ENCODE measurements at places on chromosomes 11 and 22. TPM values are rescaled to one million over a fixed set of nuclear protein-coding genes. Genes with fewer than 3 reads are reported as not detected.

GRCh38 chr22:18121954-18122554, 11.4 kb downstream of the TUBA8 start:
- no peak for DNase-seq

- DNase-seq: peak; percentile 77
Observed at GRCh38 chr11:43738600-43739409, 58.3 kb downstream of the HSD17B12 start.

GRCh38 chr11:1500466-1501420, 14.2 kb upstream of the MOB2 start:
- no peak for DNase-seq

DNA sequence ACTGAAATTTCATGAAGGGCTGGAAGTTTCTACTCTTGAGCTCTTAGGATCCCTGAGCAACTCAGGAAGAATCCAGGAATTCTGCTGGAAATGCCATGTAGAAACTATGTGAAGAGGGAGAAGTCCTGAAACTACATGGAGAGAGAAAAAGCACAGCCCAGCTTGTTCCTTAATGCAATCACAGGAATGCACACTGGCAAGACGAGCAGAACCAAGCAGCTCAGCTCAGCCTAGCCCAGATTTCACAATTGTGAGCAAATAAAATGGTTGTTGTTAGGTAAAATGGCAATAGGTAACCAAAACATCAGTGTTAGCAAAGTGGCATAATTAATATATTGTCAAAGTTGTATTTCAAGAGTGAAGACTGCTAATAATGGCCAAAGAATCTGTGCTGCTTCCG, 28.1 kb downstream of the ZNF214 start:
- peak; percentile 22 for DNase-seq

- DNase-seq: no peak
Observed at GRCh38 chr11:16225623-16226022, 130.7 kb downstream of the SOX6 start.

DNA sequence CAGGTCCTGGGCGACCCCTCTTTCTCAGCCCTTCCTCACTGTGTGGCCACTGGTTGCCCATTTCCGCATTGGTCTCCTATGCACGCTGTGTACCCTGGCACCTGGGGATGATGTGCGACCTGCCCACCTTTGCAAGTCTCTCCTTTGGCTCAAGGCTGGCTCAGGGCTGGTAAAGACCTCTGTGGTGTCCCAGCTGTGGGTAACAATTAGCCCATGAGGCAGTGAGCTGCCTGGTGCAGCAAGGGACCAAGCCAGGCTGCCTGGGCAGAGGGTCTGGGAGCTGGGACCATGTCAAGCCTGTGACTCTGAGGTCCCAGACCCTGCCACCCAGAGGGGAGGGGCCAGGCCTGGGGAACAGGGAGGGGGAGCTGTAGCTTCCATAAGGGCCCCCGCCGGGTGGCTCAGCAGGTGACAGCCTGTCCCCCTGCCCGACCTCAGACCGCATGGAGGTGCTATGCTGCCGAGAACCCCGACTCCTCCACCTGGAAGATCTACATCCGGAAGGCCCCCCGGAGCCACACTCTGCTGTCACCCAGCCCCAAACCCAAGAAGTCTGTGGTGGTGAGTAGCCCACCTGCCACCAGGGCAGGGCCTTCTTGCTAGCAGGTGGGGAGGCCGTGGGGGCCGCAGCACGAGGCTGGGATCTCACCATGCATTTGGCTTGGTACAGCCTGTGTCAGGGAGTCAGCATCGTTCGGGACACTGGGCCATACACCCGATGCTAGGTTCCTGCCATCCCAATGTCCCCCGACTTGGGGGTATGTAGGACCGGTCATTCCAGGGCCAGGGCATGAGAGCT, 112.5 kb downstream of the KCNQ1OT1 start:
- no peak for DNase-seq

DNA sequence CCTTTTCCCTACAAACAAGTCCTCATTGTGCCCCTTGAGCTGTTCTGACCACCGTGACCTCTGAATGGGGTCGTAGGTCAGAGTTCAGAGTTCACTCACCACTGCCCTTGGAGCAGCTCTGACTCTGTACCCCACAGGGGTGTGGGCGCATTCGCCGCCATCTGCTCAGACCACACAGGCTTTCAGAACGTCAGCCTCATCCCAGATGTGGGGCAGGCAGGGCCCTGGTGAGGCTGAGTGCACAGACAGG, 14.8 kb upstream of the MUC5B start:
- DNase-seq: no peak

DNA sequence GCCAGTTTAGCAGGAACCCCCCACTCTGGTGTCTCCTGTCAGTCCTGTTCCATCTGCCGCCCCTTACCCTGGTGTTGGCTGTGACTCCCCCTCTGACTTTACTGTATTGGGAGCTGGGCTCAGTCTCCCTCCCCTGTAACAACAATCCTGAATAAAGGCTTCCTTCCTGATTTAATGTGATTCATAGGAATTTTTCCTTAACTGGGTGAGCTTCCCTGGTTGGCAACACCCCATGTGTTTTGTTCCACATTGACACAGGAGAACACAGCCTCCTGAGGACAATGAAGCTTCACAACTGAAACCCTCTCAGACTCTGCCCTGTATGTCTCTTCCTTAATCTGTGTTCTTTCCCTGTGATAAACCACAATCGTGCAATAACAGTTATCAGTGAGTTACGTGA, 8.4 kb downstream of the APOL4 start:
- no peak for DNase-seq

DNA sequence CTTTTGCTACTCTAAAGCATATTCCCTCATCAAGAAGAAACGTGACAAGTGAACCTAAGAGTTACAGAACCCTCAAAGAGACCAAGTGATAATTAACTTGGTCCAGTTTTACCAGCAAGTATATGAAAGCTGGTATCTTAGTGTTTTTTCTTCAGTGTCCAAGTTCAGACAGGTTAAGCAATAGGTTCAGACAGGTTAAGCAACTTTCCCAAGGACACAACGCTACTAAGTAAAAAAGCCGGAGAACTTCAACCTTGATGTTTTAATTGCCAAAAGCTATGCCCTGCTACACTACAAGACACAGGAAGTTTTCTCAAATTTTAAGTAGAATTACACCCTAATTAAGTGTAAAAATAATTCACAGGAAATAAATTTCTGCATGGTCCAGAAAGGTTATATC, 30.0 kb upstream of the ARHGAP32 start:
- DNase-seq: peak; percentile 35

GRCh38 chr11:132114185-132114584, 743.8 kb downstream of the NTM start:
- DNase-seq: peak; percentile 35

DNA sequence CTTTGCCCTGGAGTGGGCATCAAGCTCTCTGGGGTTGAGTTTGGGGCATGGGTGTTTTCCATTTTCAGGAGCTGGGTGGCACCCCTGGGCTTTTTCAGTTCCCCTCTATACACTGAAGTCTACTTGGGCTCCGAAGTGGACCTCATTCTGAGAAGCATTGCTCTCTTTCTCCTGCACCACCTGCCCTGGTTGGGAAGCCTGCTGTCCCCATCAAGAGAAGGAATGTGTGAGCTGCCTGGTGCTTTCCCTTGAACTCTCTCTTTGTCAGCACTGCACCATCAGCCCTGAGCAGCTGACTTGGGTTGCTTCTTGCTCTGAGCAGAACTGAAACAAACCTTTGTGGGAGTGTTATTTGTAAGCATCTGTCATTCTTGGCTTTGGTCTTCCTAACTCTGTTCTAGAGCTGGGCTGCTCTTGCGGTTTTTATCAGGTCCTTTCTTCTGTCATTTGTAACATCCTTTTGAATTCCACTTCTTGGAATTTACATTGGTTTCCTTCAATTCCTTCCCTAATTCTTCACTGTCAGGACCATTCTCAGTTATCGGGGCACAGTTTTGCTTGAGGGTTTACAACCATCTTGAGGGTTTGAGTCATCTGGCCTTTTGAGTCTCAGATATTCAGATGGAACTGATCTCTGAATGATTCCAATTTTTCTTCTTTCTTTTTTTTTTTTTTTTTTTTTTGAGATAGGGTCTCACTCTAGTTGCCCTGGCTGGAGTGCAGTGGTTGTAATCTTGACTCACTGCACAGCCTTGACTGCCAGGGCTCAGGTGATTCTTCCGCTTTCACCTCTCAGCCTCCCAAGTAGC, 20.5 kb downstream of the UBE2L3 start:
- DNase-seq: no peak

DNA sequence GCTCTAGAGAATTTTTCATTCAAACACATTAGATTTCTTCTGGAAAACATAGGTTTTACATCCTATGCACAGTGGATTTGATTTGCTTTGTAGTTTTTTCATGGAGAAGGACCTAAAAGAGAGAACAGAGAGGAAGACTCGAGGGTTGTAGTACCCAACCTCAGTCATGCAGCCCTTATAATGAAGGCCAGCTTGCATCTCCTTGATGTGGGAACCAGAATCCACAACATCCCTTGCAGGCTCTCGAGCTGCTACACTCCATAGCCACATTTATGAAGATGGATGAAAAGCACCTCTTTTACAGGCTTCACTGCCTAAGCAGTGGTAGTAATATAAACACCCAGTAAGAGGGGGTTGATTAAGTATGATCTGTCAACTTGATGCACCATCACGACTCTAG, 9.5 kb upstream of the OR5B12 start:
- no peak for DNase-seq

DNA sequence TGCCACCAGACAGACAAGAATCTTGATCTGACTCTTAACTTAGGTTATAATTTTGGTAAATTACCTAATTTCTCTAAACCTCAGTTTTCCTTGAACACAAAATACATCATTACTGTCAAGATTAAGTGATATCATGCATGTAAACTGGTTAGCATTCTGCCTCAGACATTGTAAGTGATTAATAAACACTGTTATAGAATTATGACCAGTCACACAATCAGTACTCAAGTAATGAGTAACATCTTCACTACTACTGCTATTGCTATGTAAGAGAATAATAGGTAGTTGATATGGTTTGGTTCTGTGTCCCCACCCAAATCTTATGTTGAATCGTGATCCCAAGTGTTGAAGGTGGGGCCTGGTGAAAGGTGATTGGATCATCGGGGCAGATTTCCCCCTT, 218.9 kb downstream of the SBF2 start:
- no peak for DNase-seq

GRCh38 chr11:203945-204586, 3.1 kb downstream of the BET1L start:
- DNase-seq: no peak

DNA sequence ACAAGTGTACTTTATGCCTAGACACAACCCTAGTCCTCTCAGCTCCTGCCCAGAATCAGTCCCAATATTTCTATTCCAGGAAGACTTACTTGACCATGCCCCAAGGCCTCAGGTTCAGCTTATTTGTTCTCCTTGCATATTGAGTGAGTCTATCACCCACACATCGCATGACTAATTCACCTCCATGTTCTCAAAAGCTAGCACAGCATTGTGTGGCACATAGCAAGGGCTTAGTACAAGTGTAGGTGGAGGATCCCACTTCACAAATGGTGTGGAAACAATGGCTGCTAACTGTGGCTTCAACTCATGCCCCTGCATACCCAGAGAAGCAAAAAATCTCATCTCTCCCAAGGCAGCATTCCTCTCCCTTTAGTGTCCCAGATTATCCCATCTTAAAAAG, 602.6 kb upstream of the API5 start:
- DNase-seq: no peak

GRCh38 chr11:132111316-132111715, 740.9 kb downstream of the NTM start:
- DNase-seq: no peak

- DNase-seq: peak; percentile 77
Observed at GRCh38 chr11:27158456-27159334, 118.1 kb downstream of the BBOX1 start.

DNA sequence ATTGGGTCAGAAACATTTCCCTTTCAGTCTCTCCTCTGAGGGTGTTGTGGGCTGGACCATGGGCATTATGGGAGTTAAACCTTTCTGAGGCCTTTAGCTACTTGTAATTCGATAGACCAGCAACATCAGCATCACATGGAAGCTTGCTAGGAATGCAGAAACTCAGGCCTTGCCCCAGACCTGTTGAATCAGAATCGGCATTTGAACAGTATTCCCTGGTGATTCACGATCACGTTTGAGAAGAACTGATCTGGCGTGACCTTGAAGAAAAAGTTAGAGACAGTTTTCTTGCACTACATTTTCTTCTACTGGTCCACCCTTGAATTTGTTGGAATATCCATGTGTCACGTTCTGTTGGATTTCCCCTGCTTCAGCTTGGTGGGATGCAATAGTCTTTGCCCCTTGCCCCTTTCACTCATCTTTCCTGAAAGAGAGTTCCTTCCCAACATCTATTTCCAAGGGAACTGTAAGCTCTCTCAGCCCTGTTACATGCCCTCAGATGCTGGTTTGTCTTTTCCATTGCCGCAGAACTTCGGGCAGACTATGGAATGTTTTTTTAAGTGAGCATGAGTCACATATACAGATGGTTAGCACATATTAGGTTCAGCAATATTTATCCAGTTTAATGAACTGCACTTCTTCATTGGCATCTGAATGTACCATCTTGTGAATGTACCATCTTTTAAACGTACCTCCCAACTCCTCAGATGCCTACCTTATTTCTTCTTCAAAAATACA, 23.9 kb downstream of the EHF start:
- peak; percentile 78 for DNase-seq

- DNase-seq: no peak
Observed at GRCh38 chr11:3886985-3887384, 31.5 kb downstream of the STIM1 start.

DNA sequence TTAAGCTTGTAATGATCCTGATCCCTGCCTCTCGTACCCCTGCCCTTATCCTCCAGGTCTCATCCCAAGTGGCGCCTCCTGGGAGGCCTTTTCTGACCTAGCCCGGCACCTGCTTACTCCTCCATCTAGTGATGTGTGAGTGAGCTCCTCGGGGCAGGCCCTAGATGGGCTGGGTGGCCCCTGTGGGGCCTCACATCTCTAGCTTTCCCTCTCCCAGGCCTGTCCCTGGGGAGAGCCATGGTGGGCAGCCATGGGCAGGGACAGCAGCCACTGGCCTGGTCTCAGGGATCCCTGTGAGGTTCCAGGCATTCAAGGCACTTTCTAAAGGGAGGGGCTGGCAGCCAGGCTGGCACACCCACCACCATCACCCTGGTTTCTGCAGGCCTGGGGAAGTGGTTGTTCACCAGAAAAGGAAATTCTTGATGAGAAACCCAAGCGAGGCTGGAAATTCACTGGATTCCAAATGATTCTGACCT, 27.9 kb downstream of the GNAZ start:
- DNase-seq: no peak

GRCh38 chr11:62816557-62816956, 11.3 kb upstream of the NXF1 start:
- no peak for DNase-seq

- DNase-seq: no peak
Observed at GRCh38 chr11:82076126-82076525, 657.5 kb downstream of the FAM181B start.

Gene PDGFD
- under 0.01 TPM for total RNA-seq

Gene OR2AG2
- under 0.01 TPM for total RNA-seq

Gene KRTAP5-1
- not detected for total RNA-seq

Gene KLHDC7B
- 0.26 TPM for total RNA-seq

Gene RFPL1
- total RNA-seq: not detected

Gene CREB3L1
- total RNA-seq: 0.53 TPM

Gene HBB
- not detected for total RNA-seq

Gene TMEM126A
- 38.0 TPM for total RNA-seq

Gene DENND6B
- total RNA-seq: 1.1 TPM

Gene IGLL1
- not detected for total RNA-seq

Gene ASCL2
- 0.79 TPM for total RNA-seq

Gene TRABD
- total RNA-seq: 43.7 TPM

Gene SLC22A12
- total RNA-seq: not detected

Gene SMIM35
- not detected for total RNA-seq

Gene MB
- total RNA-seq: not detected

Gene ANO5
- 0.26 TPM for total RNA-seq
